ENCODE measurements at places on chromosomes 5 and 9.

GRCh38 chr5:128304088-128304487 lies 220.5 kb downstream of the SLC12A2 start:
- DNase-seq: no peak

DNA sequence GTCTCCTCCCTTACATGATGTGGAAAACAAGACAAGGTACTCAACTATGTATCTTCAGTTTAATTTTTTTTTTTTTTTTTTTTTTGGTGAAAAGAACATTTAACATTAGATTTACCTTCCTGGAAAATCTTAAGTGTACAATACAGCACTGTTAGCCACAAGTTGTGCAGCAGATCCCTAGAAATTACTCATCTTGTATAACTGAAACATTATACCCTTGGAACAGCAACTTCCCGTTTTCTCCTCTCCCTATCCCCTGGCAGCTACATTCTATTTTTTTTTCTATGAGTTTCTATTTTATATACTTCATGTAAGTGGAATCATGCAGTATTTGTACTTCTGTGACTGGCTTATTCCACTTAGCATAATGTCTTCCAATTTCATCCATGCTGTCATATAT lies 421.9 kb upstream of the FTMT start:
- no peak for DNase-seq

DNA sequence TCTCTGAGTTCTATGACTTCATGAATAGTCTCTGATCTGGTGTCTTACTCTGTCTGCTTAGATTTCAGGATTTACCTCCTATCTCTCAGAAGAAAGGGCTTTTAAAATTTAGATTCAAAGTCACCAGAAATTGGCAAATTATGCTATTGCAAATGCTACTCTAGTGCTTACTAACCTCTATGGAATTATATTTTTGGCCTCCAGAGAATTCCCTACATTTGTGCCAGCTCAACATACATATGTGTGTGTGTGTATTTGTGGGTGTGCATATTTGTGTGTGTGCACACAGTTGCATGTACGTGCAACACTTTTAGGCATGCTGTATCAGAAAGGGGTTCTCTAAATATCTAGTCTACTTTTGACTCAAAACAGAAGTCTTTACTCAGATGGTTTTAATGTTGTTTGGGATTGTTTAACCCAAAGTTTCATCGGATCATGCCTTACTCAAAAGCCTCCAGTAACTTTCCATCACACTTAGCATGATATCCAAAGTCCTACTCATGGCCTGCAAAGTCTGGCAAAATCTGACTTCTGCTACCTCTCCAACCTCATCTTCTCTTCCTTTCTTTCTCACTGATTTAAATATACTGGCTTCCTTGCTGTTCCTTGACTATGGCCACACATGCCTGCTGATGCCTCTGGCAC lies 147.6 kb upstream of the NR3C1 start:
- no peak for DNase-seq

DNA sequence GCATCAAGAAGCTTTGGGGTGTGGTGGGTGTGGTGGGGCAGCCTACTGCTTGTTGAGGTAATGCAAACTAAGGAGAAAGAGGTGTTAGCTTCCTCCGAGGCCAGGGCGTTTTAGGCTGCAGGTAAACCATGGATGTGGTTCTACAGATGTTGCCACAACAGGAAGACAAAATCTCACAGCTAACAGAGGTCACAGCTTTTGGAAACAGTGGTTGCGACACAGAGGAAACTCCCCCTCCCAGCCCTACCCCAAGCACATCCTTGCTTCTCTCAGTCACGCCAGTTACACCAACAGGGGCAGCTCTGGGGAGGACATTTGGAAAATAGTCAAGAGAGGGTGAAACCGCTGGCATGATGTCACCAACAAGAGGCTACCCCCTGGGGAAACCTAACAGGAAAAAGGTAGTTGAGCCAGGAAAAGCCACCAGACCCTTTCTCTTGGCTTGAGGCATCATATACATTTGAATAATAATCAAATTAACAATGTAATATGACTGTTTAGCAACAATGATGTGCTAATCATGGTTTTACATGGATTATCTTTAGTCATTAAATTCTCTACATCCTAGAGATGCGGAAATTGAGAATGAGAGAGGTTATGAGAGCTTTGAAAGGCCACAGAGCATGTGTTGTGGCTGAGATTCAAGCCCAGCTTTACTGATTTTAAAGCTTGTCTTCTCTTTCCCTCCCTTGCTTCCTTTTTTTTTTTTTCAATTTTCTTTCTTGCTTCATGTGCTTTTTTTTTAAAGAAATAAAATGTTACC lies 82.2 kb upstream of the IL12B start:
- DNase-seq: peak; percentile 43

DNA sequence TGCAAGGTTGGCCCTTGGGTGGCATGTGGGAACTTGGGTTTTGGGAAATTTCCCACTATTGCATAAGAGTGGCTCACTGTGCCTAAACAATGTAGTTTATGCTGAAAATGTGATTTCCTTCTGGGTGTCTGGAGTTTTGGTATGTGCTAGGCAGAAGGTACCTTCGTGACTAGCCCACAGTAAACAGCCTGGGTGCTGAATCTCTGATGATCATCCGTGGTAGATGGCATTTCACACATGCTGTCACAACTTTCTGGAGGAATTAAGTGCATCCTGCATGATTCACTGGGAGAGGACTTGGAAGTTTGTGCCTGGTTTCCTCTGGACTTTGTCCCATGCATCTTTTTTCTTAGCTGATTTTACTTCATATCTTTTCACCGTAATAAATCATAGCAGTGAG lies 64.5 kb downstream of the LNPEP start:
- DNase-seq: no peak

- DNase-seq: no peak
Measured at GRCh38 chr5:107542428-107542827, 128.3 kb downstream of the EFNA5 start.

GRCh38 chr5:86997516-86997915 lies 270.2 kb upstream of the RASA1 start:
- no peak for DNase-seq

GRCh38 chr5:142697356-142698255 lies 11.7 kb upstream of the FGF1 start:
- DNase-seq: no peak

GRCh38 chr5:141919218-141920119 lies 4.2 kb upstream of the DELE1 start:
- DNase-seq: no peak

- no peak for DNase-seq
Measured at GRCh38 chr9:7690014-7690413, 109.6 kb downstream of the DMAC1 start.

DNA sequence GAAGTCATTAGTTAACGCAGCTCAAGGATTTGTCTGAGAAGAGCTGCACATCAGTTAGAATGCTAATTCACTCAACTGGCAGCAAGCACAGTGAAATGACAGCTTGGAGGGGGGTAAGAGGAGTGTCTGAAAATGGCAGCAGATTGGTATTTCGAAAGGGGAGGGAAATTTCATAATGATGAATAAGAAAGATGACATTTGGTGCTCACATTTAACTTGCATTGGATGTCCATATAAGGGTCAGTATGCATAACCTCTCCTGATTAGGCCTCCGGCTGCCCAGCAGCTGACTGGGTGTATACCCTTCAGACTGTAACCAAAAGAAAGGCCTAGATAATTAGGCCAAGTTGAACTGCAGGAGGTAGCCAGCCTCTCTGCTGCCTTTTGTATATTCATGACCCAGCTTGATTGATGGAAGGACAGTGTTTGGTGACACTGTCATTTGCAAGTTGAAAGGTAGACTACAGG lies 131.0 kb downstream of the PBX3 start:
- no peak for DNase-seq

DNA sequence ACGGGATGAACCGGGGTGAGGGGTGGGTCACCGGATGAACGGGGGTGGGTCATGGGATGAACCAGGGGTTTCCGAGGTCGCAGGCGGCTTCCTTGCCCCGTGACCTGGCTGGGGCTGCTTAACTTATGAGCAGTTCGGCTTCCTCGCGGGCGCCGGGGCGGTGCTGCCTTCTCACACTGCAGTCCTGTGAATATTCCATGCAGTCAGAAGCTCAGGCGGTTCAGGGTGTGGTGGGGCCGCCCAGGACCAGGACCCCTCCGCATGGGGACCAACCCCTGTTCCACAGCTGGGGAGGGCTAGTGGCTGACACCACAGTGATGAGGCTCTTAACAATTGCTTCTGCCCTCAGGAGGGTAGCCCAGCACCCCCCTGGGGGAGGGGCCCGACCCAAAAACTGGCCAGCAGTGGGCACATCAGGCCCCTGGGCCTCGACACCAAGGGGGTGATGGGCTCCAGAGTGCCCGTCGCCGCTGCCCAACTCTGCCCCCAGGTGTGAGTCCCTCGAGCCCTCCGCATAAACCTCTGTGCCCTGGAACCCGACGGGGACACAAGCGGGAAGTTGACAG lies 30.9 kb upstream of the SLC9A3 start:
- no peak for DNase-seq

- DNase-seq: peak; percentile 83
Measured at GRCh38 chr9:131349881-131350563, 43.9 kb upstream of the PRRC2B start.

DNA sequence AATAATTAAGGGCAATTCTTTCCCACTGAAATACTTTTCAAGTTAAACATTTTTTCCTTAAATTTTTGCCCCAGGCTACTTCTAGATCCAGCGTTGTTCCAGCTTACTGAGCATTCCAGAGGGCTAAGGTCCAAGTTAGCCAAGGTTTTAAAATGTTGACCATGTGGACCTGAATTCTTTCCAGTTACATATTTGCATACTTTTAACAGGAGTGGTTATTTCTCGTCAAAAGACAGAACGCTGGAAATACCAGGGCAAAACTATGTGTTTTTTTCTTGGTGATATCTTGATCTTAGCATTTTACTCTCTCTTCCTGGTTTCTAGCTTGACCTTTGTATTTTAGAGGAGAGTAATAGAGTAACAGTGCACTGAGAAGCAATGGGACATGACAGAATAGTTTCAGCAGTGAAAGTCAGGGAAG lies 32.8 kb downstream of the TMC1 start:
- DNase-seq: no peak

GRCh38 chr9:83401328-83401900 lies 136.8 kb downstream of the FRMD3 start:
- no peak for DNase-seq

DNA sequence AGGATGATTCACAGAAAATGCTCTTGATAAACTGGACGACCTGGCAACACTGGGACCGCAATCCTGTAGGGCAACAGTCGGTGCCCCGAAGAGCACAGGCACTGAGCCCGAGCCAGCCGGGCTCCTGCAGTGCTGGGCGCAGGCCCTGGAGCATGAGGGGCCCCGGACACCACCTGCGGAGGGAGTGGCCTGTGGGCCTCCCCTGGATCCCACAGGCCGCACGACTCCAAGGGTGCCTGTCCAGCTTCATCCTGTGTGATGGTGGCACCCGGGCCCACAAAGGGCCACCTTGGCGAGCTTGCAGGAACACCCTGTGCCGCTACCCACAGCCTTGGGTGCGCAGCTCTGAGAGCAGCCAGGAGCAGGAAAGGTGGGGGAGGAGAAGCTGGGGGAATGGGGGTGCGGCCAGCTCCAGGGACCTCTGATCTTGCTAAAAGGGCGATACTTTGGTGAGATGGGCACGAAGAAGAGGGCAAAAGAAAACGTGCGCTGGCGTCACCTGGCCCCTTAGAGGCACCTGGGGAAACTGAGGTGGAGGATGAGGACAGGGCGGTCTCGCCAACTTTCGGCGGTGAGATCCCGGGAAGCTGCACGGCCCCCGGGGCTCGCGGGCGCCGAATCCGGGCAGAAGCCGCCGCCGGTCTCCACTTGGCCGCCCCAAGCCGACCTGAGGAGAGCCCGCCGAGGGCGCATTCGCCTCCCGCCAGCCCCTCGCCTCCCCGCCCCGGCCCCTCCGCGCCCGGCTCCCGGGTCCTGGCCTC lies 722 bp downstream of the TBC1D9B start:
- DNase-seq: no peak

DNA sequence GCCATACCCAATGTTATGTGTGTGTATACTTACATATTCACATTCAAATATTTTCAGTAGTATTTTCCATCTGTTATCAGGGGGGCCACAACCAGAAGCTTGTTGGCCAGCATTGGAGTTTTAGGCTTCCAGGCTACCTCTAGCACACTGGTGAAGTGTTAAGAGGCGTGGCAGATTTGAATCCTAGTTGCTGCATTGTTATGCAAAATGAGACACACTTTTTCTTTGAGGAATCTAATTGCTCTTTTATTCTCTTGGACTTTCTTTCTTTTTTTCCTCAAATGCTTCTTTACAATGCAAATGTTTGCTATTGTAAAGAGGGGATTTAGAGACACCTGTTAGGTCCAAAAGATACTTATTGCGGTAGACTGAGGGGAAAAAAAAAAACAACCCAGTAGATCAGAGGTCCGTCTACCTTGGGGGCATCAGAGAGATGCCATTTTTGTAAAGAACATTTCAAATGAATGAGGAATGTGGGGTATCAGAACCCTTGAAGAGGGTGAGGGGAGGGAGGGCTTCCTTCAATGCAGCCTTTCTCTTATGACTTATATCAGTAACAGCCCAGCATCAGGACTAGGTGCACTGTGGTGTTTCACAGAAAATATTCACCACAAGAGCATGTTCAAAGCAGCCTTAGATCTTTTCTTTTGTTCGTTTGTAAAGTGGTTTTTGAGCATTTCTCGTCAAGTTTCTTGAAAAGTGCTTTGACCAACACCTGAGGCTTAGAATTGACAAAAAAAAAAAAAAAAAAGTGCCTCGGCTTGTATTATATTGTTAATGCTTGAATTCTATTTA lies 3.8 kb downstream of the SMARCA2 start:
- DNase-seq: no peak

GRCh38 chr5:144247131-144247530 lies 76.5 kb downstream of the KCTD16 start:
- no peak for DNase-seq

- DNase-seq: no peak
Measured at GRCh38 chr5:140056880-140057279, 13.8 kb upstream of the NRG2 start.
